ENCODE measurements at places on chromosomes 3 and 15. TPM values are rescaled to one million over a fixed set of nuclear protein-coding genes. Genes with fewer than 3 reads are reported as not detected.

- DNase-seq: no peak
- H3K27me3 ChIP-seq: no peaks in the 10 kb centered on the region
- no peaks in the 10 kb centered on the region for H3K36me3 ChIP-seq
- no peaks in the 10 kb centered on the region for H3K4me1 ChIP-seq
Observed at GRCh38 chr3:109114746-109115145, 3.2 kb downstream of the MORC1 start.

DNA sequence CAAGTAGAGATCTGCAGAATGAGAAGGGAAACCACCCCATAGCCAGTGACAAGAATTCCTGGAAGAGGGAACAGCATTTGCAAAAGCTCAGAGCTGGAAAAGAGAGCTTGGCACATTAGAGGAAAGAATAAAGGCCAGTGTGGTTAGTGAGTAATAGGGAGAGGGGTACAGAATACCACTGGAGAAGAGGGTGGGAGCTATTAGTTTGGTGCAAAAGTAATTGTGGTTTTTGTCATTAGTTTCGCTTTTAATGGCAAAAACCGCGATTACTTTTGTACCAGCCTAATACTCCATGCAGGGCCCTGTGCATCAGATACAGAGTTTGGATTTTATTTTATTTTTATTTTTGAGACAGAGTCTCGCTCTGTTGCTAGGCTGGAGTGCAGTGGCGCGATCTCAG is 9.8 kb downstream of the SLC24A1 start:
- H3K36me3 ChIP-seq: no peaks in the 10 kb centered on the region
- no peak overlapping the region for H3K4me3 ChIP-seq
- no peaks in the 10 kb centered on the region for H3K27me3 ChIP-seq
- no peak overlapping the region for H3K27ac ChIP-seq
- H3K4me1 ChIP-seq: no peaks in the 10 kb centered on the region

- H3K36me3 ChIP-seq: no peaks in the 10 kb centered on the region
- no peaks in the 10 kb centered on the region for H3K4me1 ChIP-seq
- H3K27me3 ChIP-seq: no peaks in the 10 kb centered on the region
Observed at GRCh38 chr3:119550192-119550910, 9.1 kb downstream of the CD80 start.

CA12 gene
- 44.3 TPM for polyA plus RNA-seq

Data from SK-N-SH (cell line).